ENCODE measurements at places on chromosomes 16 and 17. TPM values are rescaled to one million over a fixed set of nuclear protein-coding genes. Genes with fewer than 3 reads are reported as not detected.

MYCBPAP gene
- 0.43 TPM for total RNA-seq

HSD11B2 gene
- total RNA-seq = 1.8 TPM

TRIM72 gene
- total RNA-seq = not detected

DNA sequence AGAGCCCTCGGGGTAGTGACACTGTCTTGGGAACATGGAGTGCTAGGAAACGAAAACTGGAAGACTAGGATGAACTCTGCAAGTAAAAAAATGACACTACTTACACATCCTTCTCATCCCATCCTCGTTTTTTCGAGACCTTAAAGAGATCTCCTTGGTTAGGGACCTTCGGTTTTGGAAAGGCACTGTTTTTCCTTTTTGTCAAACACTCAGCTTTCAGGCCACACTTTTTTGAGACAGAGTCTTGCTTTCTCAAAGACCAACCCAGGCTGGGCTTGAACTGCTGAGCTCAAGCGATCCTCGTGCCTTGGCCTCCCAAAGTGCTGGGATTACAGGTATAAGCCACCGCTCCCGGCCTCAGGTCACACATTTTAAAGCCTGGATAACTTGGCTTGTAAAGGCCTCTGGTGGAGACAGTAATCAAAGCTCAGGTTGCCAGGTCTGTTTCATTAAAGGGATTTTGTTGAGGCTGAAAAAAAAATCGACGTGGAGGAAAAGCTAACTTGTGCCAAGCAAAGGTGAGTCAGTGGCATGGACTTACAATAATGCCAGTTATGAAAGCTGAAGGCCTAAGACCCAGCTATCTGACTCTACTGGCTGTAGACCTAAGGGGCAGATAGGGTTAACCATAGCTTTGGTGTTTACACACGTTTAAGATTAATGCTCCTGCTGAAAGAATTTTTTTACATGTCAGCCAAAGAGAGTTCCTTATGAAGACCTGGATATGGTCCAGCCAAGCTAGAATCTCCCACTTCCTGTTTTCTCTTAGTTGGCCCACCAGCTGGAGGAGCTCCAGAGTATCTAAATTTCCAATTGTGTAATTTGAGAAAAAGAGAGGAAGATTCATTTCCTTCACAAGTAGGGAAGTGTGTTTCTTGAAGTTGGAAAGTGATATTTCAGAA, 823 bp downstream of the NBR1 start:
- peak; percentile 88 for DNase-seq

DNA sequence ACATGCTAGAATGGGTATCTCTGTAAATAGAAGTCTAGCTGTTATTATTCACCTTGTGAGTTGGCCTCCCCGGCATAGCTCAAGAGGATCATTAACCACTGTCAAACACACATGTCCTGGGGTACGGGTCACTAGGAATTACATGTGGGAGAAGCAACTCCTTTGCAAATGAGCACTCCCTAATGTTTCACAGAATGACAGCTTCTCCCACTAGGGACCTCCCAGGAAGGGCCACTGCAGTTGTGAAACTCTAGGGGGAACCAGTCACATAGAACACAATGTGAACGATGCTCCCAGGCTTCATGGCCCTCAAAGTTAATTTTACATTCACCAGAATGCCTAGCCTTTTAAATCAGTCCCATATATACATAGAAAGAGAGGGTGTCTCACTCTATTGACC, 12.4 kb upstream of the ZNF19 start:
- no peak for DNase-seq

GRCh38 chr17:44385287-44386181, 3.9 kb downstream of the ITGA2B start:
- peak; percentile 61 for DNase-seq
